Activated B cell treated with CpG ODN at 0.5 μM for 24 hours (primary cell): ENCODE measurements at places on chromosomes 3 and 15.

DNA sequence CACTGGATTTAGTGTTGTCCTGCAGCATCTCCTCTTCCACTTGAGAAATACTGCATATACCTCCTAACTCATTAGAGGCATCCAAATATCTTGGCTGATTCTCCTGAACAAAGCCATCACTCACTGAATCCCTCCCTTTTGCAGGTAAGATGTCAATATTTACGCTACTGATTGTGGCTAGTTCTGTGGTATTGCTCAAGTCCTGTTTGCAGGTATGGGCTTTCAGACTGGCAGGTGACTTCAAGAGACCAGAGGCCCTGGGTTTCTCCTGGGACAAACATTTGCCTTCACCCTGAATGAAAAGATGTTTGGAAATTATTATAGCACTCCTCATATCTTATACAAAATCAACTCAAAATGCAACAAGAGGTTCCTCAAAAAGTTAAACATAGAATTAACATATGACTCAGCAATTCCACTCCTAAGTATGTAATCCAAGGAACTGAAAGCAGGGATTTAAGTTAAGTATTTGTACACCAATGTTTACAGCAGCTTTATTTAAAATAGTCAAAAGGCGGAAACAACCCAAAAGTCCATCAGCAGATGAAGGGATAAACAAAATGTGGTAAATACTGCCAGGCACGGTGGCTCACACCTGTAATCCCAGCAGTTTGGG, 18.6 kb downstream of the NEK4 start:
- DNase-seq = no peak

DNA sequence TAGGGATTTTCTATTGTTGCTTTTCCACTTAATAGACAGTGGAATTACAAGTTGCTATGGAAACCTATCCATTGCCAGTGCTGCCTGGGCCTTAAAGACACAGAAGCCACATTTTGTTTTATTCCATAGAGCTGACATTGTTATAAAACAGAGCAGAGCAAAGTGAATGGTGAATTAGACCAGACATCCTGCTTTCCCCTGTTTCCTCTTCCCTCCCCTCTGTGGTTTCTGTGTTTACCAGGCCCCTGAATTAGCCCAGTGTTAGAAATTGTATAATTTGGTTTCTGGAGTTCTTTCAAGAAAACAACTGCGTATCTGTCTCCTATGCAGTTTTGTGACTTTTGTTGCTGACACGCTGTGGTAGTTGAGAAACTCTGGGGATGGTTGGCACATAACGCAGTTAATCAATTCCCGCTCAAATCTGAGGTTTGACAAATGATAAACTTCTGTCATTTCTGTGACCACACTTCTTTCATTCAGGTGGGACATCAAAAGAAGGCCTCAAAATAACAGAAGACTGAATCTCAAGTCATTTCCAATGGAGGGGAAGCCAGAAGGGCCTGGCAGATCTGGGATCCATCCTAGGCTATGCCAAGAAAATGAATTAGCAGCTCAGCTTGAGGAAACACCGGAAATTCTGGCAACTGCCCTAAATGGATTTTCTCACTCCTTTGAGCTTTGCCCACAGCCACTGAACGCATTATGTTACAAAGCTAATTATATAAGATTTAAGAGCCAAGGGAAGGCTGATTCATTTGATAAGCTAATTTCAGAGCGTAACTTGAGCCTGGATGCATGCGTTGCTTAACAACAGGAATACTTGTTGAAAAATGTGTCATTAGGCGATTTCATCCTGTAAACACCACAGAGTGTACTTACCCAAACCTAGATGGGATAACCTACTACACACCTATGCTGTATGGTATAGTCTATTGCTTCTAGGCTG, 46.9 kb downstream of the NR1D2 start:
- no peak for DNase-seq

GRCh38 chr3:57048052-57048671, 12.3 kb upstream of the SPATA12 start:
- no peak for DNase-seq

GRCh38 chr3:194029846-194030245, 106.1 kb upstream of the HES1 start:
- DNase-seq = no peak

GRCh38 chr3:10366651-10367101, 45.8 kb upstream of the SEC13 start:
- DNase-seq = no peak

DNA sequence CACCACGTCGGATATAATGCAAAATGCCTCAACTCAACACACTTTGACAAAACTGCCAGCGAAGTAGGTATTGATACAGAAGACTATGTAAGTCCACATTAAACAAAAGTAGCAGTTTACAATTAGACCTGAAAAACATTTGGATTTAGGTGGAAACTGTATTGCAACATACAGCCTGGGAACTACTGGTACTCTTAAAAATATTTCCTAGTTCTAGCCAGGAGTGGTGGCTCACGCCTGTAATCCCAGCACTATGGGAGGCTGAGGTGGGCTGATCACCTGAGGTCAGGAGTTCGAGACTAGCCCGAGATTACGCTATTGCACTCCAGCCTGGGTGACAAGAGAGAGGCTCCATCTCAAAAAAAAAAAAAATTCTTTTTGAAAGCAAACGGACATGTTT, 246.2 kb downstream of the ZBTB20 start:
- DNase-seq = no peak

DNA sequence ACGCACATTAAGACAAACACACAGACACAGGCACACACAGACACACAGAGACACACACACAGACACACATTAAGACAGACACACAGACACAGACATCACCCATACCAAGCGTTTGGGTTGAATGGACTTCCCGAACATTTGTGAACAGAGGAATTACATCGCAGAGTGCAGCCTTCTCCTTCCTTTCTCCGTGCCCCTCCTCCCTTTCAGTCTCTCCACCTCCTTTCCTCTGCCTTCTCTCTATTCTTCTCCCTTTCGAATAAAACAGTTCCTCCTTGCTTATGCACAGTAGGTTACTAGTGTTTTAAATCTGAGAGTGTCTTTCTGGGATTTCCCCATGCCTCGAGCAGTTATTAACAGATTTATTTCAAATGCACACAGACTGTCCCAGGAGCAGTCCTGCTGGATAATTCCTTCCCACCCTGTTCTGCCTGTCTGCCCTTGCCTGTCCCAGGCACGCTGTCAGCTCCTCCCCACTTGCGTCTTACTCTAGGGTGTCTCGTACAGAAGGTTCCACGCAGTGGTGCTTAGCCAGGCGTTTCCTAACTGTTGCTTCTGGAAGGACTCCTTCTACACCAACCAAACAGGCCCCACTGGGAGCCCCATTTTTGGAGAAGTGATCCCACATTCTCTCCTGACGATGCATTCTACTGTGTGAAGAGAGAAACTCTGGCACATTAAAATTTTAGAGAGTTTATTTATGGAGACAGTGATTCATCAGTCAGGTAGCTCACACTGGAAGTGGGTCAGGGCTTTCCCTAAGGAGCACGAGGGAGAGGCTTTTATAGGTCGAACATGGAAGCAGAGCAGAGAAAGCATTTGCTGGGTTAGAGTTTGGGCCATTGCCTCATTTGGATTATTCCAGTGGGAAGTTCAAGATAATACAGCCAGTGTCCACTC, 163.8 kb downstream of the SV2B start:
- no peak for DNase-seq

- DNase-seq = no peak
These were observed 14.5 kb upstream of the PRKCI start for GRCh38 chr3:170207717-170208116.

- no peak for DNase-seq
These were observed 48.9 kb downstream of the ASB7 start for GRCh38 chr15:100651253-100651652.

- no peak for DNase-seq
These were observed 192.1 kb upstream of the TTC14 start for GRCh38 chr3:180409883-180410282.

DNA sequence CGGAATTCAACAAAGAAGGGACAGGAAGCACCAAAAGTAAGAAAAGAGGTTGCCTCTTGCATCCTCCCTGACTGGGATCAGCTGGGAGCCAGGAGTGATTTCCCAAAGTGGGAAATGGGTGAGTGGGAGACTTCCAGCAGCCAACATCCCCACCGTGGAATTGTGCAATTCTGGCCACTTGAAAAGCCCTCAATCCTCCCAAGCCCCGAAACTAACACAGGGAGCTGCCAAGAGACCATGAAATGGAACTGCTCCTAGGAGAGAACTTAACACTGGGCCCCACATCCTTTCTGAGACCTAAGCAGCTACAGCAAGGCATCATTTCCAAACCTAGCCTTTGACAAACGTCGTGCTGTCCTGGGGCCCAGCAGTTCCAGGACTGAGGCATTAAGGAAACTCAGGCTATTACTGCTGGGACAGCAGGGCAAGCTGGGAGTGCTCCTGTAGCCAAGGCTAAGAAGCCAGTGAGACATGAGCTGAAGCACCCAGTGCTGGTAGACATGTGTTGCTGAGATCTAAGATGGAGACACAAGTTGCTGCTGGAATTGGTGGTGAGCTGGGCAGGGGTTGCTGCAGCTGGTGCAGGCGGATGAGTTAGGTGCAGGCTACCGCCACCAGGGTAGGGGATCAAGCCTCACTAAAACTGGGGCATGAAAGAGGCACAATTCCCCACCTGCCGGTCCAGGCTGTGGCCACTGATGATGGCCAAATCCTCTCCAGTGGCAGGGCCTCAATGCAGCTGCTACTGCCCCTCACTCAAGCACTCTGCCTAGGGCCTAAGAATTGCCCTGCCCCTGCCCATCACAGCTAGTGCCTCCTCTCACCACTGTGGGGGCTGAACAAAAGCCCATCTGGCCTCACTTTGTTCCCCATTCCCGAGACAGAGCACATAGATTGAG, 43.9 kb downstream of the ALDH1A2 start:
- DNase-seq = no peak

GRCh38 chr3:107271787-107272387, 105.4 kb upstream of the CCDC54 start:
- DNase-seq = no peak

GRCh38 chr15:51129535-51130188, 35.0 kb upstream of the TNFAIP8L3 start:
- no peak for DNase-seq

DNA sequence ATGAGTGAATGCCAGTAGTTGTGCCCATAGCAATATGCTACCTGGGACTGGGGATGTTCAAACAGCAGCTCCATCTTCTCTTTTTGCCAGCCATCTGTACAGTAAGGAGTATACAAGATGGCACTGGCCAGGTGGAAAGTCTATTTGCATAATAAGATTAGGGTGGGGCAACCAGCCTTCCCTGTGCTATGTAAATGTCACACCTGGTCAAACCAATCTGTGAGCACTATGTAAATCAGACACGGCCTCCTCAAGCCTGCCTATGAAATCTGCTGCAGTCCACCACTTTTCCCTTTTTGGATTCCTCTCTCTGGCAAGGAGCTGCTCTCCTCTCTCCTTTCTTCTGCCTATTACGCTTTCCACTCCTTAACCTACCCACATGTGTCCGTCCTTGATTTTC, 53.0 kb downstream of the C3orf80 start:
- DNase-seq = no peak

- no peak for DNase-seq
These were observed 699.8 kb upstream of the GBE1 start for GRCh38 chr3:82461049-82461889.

- no peak for DNase-seq
These were observed 352.6 kb downstream of the CGGBP1 start for GRCh38 chr3:87706176-87706575.

GRCh38 chr3:60383345-60383744, 867.9 kb downstream of the FHIT start:
- DNase-seq = no peak

DNA sequence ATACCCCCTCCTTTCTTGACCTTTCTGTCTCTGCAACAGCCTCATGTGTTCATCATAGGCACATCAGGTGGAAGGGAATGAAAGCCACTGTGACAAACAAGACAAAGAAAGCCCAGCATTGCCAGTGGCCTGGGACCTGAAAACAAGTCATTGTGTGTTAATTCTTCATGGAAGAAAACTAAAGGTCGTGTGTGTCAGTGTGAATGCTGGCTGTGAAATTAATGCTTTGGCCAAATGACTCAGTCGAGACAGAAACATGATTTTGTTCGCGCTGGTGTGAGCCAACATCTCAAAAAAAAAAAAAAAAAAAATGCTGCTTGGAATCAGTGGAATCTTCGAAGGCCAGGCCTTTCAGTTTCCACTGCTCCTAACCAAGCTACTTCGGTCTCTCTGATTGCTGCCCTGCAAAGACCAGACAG, 386.5 kb upstream of the PROK2 start:
- DNase-seq = no peak

- no peak for DNase-seq
These were observed 819.7 kb downstream of the FHIT start for GRCh38 chr3:60431599-60431958.

DNA sequence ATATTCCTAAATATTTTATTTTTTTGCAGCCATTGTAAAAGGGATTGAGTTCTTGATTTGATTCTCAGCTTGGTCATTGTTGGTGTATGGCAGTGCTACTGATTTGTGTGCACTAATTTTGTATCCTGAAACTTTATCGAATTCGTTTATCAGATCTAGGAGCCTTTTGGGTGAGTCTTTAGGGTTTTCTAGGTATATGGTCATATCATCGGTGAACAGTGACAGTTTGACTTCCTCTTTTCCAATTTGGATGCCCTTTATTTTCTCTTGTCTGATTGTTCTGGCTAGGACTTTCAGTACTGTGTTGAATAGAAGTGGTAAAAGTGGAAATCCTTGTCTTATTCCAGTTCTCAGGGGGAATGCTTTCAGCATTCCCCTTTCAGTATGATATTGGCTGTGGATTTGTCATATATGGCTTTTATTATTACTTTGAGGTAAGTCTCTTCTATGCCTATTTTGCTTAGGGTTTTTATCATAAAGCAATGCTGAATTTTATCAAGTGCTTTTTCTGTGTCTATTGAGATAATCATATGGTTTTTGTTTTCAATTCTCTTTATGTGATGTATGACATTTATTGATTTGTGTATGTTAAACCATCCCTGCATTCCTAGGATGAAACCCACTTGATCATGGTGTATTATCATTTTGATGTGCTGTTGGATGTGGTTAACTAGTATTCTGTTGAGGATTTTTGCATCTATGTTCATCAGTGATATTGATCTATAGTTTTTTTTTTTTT, 11.4 kb upstream of the SLC9A9 start:
- DNase-seq = no peak

- no peak for DNase-seq
These were observed 122.1 kb upstream of the TPRG1 start for GRCh38 chr3:189049458-189050236.

DNA sequence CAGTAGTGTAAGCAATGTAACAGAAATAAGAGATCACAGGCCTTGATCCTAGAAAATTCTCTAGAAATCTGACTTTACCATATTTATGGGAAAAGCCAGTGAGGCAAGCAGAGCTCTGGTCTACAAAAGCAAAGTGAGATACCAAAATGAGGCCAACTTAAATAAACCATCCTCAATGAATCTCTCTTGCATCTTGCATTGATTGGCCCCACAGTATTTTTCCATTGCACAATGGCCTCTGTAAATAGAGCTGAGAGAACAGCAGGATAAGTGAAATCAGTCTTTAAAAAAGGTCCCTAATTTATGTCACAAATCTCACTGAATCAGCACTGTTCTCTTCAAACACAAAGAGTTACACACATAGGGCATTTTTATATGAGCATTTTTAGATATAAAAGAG, 8.9 kb downstream of the CFAP20DC start:
- no peak for DNase-seq
